Mucosa of descending colon (tissue), 3 donors: ENCODE measurements at places on chromosomes 16 and 17.

GRCh38 chr17:40854175-40854814 is 12.7 kb downstream of the KRT12 start:
- DNase-seq: no peak

DNA sequence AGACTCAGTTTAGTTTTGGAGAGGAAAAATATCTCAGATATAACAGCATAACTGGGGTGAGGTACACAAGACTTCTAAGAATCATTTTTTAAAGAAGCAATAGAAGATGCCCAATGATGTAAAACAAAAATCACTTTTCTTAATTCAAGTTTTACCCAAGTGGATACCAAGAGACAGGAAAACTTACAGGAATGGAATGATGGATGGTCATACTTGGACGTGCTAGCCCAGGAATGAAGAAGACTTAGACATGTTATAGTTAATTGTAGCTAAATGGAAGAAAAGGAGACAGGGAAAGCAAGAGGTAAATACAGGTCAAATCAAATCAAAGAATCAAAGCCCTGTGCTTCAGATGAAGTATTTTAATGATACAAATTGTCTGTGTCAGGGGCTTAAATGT is 312.7 kb upstream of the KCNJ16 start:
- DNase-seq: no peak

GRCh38 chr17:2468270-2468669 is 43.4 kb downstream of the METTL16 start:
- DNase-seq: no peak

DNA sequence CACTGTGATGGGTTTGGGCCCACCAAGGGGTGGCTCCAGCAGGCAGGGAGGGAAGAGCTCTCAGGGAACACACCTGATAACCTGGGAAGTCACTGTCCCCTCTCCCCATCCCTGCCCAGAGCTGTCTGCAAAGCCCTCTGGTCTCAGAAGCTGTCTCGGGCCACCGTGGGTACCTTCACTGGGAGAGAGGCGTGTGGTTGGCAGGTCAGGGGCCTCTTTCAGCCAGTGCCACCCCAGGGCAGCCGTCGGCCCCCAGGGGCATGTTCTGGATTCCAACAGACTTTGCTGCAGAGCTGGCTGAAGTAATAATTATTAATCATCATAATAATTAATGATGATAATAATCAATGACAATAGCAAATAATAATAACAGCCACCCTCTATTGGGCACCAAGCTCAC is 21.1 kb downstream of the MGAT5B start:
- DNase-seq: no peak
